Stimulated activated CD4-positive, alpha-beta T cell treated with anti-CD3 and anti-CD28 coated beads, Interleukin-2, amount 100 ng/mL, for 24 hours (primary cell): ENCODE measurements at places on chromosomes 11 and 22.

- DNase-seq: no peak
Measured at GRCh38 chr11:68643585-68643984, 40.8 kb upstream of the GAL start.

GRCh38 chr22:40070701-40071100, 75.9 kb downstream of the FAM83F start:
- no peak for DNase-seq

DNA sequence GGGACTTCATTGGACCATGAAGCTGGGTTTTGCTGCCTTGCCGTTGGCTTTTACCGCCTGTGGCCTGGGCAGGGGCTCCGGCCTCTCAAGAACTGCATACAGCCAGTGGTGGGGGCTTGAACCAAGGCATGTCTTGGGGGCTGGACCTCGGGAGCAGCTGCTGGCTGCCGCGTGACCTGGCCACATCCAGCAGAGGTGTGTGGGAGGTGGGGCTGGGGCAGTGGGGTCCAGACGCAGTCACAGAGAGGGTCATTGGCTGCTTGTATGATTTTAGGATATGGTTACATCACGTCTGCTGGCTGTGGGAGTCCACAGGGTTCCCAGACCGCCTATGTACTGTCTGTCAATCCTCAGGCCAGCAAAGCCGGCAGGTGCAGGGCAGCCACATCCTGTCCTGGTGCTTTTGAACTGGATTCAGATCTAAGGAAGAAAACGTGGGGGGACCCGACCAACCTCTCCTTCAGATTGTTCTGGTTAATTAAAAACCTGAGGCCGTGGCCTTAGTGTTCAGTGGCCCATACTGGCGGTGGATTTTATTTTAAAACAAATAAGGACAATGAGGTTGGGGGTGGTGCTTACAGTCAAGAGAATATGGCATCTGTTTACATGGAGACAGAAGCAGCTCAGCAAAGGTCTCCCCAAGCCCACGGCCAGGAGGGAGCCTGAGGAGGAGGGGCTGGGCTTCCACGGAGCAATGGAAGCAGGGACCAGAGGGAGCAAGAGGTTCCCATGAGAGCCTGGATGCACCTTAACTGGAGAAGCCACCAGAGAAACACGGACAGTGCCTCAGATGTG, 426.0 kb downstream of the TBC1D22A start:
- no peak for DNase-seq

GRCh38 chr11:22927793-22928192, 67.5 kb upstream of the CCDC179 start:
- no peak for DNase-seq

GRCh38 chr11:124877910-124878758, 12.9 kb downstream of the ROBO3 start:
- DNase-seq: no peak
